ENCODE measurements at places on chromosomes 7 and 10.

GRCh38 chr10:59702347-59702746, 7.3 kb downstream of the SLC16A9 start:
- no peak for DNase-seq

- DNase-seq: no peak
Measured at GRCh38 chr10:4541292-4541691, 284.7 kb upstream of the AKR1E2 start.

DNA sequence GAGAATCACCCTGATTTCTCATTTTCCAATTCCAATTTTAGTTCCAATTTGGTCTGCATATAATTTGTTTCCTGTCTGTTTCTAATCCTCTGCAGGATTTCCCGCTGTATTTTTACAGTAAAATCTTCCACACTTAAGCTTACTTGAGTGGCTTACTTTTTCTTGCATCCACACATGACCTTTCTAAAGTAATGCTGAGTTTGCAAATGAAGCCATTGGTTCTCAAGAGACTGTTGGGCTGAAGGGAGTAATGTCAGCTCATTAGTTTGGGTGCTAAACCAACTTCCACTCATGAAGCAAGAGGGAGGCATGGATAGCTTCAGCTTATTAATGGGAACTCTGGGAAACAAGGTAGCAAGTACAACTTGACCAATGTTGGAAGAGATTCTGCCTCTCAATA, 146.4 kb downstream of the SNX10 start:
- no peak for DNase-seq

DNA sequence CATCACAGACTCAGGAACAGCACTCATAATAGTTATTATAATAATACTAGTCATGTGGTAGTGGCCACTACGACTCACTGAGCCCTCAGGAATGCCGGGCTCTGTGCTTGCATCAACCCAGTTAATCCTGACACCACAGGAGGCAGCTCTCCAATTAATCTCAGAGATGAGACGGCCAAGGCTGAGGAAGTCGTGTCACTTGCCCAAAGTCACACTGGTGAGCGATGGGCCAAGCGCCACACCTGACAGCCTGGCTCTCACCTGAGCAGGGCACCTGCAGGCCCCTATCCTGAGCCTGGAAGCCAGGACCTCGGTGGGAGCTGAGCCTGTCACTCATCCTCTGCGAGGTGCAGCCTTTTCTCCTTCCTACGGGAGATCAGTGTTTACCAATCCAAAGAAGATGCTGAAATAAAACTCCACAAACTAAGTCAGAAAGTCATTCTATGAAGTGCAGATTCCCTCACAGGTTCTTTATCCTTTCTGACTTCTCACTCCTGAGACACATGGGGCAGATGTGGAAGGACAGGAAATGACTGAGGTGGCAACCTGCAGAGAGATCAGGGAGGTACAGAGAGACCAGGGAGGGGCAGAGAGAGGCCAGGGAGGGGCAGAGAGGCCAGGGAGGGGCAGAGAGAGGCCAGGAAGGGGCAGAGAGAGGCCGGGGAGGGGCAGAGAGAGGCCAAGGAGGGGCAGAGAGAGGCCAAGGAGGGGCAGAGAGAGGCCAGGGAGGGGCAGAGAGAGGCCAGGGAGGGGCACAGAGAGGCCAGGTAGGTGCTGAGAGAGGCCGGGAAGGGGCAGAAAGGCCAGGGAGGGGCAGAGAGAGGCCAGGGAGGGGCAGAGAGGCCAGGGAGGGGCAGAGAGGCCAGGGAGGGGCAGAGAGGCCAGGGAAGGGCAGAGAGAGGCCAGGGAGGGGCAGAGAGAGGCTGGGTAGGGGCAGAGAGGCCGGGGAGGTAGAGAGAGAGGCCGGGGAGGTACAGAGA, 38.5 kb downstream of the VIPR2 start:
- no peak for DNase-seq

- DNase-seq: no peak
Measured at GRCh38 chr7:158420591-158421340, 166.9 kb downstream of the PTPRN2 start.

GRCh38 chr10:33136271-33136670, 178.2 kb upstream of the ITGB1 start:
- DNase-seq: no peak

DNA sequence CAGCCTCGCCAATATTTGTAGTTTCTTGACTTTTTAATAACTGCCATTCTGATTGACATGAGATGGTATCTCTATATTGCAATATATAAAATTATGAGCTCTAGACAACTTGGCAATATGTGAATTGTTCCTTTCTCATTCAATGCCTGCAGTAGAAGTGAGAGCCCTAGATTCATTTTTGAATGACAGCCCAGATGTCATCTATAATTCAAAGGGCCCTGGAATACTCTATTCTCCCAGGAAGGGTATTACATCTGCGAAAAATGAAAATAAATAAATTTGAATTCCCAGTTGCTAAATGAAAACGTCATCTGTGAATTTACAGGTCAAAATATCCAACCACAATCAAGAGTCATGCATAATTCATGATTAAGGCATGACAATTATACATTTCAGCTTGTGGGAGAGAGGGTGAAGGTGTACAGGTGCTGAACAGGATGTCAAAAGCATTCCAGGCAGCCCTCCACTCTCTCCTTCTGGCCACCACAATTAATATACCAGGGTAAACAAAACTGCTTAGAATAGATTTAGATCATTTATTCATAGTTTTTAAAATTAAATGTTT, 1147.3 kb downstream of the XPNPEP1 start:
- no peak for DNase-seq

DNA sequence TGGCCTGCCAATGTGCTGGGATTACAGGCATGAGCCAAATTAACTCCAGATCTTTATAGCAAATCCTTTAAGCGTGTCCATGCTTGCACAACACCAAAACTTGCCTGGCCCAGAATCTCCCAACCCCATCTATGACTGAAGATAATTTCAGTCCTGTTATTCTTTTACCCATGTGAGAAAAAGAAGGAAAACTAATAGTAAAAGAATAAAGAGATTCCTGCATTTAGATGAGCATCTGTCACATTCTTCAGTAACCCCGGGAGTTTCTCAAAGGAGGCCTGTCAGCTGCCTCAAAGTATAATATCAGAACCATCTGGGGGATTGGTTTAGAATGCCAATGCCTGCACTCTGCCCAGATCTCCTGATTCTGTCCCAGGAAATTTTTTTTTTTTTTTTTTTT, 158.1 kb upstream of the KMT2E start:
- DNase-seq: no peak

GRCh38 chr7:112001091-112001826, 204.9 kb downstream of the DOCK4 start:
- no peak for DNase-seq

- no peak for DNase-seq
Measured at GRCh38 chr10:29957236-29957635, 102.2 kb downstream of the JCAD start.

DNA sequence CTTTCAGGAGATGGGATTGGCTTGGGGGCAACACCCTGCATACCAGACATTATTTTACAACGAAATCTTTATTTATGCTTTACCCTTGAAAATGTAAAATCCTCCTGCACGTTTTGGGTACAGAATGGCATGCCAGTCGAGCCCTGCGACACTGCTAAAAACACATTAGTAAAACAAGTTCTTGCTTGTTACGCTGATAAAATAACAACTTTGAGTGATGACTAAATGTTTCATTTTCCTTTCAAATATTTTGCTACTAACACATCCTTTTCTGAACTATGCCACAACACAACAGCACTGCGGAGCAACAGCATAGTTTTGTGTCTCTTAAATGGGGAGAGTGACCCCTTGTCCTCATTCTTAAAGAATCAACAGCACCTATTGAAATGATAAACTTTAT, 76.0 kb upstream of the SEMA3D start:
- no peak for DNase-seq

GRCh38 chr7:157007470-157008066, 2.9 kb downstream of the MNX1 start:
- no peak for DNase-seq

- no peak for DNase-seq
Measured at GRCh38 chr10:124659380-124659779, 84.8 kb downstream of the FAM53B start.

DNA sequence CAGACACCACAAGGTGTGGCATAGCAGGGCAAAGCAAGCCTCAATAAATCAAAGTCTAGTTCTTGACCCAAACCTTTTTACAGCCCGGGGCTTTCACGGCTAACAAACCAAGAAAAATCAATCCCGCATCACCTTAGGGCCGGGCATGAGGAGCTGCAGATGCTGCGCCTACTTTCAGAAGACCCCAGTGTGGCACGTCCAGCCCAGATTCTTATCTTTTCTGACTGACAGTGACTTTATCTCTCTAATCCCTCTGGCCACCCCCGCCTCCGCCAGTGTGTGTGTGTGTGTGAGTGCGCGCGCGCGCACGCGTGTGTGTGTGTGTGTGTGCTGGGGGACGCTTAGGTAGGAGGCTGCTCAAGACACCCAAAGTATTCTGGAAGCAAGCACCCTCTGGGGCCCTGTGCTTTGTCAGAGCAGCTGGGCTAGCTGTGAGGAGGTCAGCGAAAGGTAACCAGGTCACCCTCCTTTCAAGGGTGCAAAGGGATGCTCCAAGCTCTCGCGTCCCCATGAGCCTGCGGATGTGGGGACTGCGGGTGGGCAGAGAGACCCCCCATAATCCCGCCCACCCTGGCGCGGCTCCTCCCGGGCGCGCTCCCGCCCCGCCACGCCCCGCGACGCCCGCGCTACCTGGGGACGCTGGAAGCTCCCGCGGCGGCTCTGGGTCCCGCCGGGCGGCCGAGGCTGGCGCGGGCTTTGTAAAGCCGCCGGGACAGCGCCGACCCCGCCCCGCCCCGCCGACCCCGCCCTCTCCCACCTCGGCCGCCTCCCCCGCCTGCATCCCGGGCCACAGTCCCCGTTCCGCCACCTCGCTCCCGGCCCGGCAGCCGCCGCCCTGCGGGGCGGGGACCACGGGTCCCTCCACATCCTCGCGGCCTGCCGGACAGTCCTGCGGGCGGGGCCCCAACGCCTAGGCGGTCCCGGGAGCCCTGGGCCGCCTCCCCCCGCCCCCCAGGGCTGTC, 57.1 kb upstream of the RHOBTB1 start:
- no peak for DNase-seq

DNA sequence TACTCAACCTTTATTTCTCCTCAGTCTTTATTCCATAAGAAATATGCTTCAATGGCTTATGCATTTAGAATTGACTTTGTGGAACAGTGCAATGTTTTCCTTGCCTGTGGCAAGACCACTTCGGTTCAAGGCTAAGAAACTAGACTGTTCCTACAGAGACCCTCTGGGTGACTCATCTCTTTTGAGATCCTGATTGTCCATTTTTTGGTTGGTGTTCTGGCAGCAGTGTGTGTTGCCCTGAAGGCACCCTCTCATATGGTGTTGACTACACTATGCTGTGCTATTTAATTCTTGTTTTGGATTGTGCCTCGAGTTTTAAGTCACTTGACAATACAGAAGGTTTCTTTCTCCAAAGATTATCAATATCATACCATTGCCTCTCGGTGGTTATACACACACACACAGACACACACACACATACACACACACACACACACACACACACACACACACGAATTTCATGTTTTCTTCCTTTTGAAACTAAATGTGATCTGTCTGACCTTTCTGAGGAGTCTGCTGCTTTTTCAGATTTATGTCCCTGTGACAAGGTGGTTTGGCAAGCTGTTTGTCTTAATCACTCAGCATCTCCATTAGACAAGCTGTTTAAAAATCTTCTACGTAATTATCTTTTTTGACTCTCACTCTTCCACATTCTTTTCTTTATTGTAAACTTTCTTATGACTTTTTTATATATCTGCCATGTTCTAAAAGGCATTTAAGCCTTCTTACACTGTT, 187.2 kb downstream of the VTI1A start:
- DNase-seq: no peak

- DNase-seq: no peak
Measured at GRCh38 chr7:70455925-70456324, 676.0 kb upstream of the GALNT17 start.

DNA sequence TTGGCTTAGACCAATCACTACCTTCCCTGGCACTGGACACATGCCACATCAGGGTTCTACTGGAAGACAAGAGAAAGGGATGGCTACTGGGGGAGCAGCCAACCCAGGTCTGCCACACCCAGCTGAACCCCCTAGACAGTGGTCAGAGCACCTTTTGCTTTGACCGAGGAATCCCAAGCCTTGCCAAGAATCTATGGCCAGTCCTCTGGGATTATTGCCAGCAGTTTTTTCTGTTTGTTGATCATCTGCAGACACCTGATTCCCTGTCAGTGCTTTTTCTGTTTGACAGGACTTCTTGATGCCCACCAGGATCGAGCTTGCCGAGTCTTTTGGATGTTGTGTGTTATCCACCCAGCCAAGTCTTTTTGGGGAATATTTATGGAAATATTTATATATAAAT, 476.2 kb upstream of the GALNT17 start:
- no peak for DNase-seq

DNA sequence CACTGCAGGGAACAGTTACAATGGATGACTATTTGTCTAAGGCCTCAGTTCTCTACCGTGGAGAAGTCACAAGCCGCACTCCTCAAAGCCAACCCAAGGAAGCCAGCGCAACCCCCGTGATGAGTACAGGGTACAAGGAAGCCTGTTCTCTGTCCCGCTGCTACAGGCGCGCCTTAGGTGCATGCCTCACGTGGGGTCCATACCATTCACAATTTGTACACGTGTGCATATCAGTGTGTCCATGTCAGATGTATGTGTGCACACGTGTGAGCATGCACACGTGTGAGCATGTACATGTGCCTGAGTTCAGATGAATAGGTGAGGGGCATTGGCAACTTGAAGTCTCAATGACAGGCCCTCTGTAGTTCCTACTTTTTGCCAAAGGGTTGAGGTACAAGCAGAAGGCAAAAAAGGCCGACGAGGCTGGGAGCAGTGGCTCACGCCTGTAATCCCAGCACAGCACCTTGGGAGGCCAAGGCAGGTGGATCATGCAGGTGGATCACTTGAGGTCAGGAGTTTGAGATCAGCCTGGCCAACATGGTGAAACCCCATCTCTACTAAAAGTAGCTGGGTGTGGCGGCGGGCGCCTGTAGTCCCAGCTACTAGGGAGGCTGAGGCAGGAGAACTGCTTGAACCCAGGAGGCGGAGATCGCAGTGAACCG, 62.8 kb downstream of the CTBP2 start:
- no peak for DNase-seq
